ENCODE measurements at places on chromosomes 4 and X.

- DNase-seq: no peak
Observed at GRCh38 chrX:136183917-136184316, 36.6 kb downstream of the FHL1 start.

- no peak for DNase-seq
Observed at GRCh38 chr4:1192493-1193205, 20.3 kb upstream of the SPON2 start.

DNA sequence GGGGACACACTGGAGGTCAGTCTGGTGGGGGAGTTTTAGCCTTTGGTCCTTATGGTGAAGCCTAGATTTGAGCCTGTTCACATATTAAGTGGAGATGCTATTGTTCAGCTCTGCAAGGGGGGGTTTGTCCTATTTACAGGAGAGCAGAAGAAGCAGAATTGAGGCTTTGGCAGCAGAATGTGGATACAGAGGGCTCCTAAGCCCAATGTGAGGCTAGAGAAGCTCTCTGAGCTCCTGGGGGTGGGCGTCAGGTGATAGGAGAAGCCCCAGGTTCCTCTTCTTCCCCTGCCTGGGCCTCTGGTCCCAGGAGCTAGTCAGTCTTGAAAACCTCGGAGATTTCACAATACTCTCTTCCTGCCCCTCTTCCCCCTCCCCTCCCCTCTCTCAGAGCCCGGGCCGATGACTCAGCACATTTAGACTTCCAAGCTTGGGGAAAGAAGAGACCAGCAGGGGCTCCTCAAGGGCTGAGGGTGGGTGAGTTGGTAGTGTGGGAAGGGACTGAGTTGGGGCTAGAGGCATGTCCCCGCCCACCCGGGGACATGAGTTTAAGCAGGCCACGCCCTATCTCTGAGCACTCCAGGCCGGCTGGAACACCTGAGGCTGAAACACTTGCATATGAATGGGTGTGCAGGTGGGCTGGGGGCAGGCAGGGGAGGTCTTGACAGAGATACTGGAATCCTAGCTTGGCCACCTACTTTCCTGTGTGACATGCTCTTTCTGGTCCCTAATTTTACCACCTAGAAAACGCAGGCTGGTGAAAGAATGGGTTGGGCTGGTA lies 3.4 kb downstream of the TFE3 start:
- peak; percentile 58 for DNase-seq

GRCh38 chr4:105147016-105147552 lies 408 bp downstream of the TET2 start:
- no peak for DNase-seq

DNA sequence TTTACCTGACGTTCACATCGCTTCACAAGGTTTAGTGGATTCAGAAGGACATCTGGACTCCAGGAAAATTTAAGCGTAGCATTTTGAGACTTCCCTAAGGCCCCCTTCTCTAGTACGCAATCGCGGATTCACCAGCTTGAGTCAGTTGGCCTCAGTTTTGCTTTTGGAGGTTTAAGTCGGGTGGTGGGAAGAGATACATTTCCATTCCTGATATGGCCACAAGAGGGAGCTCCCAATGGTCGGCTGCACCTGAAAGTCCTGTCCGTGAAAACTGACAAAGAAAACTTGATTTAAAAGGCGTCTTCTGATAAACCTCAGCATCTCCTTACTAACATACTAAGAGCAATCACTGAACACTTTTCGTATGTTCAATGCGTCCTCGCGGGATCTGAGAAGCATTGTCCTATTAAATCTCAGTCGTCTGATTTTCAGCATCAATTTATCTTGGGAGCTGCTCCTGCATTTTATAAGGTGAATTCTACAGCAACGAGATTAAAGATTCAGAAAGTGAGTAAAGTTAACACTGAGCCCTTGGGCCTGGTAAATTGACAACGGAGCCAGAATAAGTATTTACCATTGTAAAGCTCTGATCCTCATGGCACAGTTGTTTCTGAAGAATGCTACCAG lies 50.6 kb downstream of the LGI2 start:
- peak; percentile 85 for DNase-seq

GRCh38 chr4:7857238-7857701 lies 82.4 kb downstream of the AFAP1 start:
- DNase-seq: no peak

GRCh38 chr4:108053251-108053711 lies 63.6 kb downstream of the HADH start:
- no peak for DNase-seq

- DNase-seq: no peak
Observed at GRCh38 chr4:133668061-133668851, 519.2 kb downstream of the PCDH10 start.

- DNase-seq: peak; percentile 46
Observed at GRCh38 chr4:15438939-15439524, 11.2 kb downstream of the C1QTNF7 start.

DNA sequence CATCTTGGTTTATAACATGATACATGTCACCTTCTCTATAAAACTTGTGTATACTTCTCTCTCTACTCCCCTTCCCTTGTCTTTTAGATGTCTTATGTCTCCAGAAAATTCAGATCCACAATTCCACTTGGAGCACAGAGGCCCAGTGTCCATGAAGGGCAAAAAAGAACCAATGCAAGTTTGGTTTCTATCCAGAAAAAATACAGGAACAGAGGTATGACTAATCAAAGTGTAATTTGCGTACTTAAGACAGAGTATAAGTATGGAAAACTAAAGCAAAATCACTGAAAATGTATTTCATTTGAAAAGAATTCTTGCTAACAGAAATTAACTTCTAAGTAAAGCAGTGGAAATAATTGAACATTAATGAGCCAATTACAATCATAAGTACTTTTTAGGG lies 46.2 kb downstream of the GUCY1B1 start:
- no peak for DNase-seq

- DNase-seq: no peak
Observed at GRCh38 chr4:147830987-147831386, 99.1 kb downstream of the ARHGAP10 start.

- DNase-seq: peak; percentile 75
Observed at GRCh38 chr4:74632634-74633033, 161.7 kb downstream of the BTC start.

Measured in inflammatory macrophage (primary cell).